ENCODE measurements at places on chromosomes 5 and 9.
A peak's percentile ranks its signal among the peaks of the same experiment; 100 is the strongest.

DNA sequence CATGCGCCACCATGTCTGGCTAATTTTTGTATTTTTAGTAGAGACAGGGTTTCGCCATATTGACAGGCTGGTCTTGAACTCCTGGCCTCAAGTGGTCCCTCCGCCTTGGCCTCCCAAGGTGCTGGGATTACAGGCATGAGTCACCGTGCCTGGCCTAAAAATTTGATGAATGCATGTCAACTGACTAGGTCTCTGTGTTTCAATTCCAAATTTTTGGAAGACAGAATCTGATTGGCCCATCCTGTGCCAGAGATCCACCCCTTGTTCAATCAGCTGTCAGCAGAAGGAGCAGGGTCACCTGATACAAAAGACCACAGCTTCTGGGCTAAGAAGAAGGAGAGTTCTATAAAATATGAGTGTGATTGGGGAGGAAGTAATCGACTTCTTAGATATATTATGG, 43.5 kb upstream of the COL15A1 start:
- DNase-seq = no peak

DNA sequence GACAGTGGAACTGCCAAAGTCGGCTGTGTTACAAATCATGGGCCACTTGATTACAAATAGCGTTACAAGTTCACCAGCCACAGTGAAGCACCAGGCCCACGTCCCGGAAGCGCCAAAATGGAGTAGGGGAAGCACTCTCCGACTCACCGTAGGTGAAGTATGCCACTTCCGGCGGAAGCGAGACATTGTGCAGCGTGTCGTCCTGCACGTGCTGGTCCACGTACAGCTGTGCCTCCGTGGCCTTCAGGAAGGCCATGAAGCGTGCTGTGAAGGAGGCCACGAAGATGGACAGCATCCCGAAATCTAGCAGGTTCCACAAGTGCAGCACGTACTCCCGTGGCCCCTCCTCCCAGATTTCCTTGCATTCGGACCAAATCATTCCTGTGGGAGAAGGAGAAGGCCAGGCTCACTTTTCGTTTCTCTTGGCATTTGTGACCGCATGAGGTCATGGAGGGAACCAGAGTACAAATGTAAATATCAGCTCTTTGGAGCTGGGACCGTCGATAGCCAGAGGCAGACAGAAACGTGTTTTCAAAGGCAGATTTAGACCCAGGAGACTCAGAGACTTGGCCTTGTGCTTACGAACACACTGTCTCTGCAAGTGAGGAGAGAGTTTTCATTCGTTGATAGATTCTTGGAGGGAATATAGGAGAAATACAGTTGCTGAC, 58.7 kb upstream of the SMIM32 start:
- no peak for DNase-seq

DNA sequence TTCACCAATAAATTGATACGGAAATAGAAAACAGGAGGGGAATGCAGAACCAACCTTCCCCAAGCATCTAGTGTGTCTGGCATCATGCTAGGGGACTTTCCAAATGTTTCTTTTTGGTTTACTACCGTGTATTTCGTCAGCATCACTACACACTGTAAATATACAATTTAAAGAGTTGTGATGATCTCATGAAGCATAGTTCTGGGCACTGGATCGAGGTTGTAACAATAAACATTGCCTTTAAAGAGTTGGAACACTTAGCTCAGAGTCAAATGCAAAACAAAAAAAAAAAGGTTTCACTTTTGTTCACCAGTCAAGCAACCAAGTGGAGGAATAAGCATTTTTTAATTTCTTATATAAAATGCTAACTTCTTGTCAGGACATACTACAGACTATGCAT, 2.9 kb upstream of the SCAI start:
- no peak for DNase-seq

DNA sequence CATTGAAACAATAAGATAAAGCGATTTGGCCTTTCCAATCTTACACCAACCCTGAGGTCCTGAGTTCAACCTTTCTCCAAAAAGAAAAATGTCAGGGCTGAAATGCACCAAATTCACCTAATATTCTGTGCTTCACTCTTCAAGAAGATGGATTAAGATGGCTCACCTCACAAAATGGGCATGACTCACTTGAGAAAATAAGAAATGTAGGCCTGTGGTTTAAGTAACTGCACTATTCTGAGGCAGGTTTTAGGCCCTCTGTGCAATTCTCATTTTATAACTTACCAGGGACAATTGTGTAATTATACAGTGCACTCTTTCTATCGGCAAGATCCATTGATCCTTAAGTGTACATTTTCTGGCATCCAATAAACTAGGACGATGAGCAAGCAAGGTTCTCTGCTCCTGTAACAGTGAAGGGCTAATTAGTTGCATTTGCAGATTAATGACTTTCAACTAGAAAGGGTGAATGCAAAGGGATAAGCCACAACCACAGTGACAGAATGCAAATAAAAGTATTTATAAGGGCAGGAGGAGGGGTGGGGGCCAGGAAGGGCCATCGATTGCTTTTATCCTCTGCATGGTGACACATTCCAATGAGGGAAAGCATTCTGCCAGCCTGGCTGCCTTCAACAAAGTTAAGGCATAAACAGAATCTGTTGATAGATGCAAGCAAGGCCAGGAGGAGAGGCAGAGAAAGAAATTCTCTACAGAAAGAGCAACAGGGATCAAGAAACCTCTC, 214.5 kb downstream of the CAAP1 start:
- DNase-seq = no peak

- no peak for DNase-seq
These were observed 36.2 kb downstream of the PCSK1 start for GRCh38 chr5:96396878-96397277.

GRCh38 chr9:129648092-129648763, 6.3 kb upstream of the ASB6 start:
- DNase-seq = no peak

DNA sequence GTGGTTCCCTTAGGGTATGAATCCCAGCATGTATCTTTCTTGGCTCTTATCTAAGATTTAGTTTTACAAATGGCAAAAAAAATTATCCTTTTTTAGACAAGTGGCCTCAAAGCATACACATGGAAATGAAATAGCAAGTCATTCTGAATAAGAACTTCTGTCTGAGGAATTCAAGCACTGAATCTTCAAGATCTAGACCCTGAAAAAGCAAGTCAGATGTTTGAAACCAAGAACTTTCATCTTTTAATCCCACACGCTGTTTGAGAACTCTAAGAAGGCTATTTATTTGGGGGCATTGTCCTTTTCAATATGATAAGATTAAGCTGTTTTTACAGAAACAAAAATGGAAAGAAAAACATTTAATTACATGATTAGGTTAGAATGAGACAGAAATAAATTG, 549.2 kb upstream of the CYLC2 start:
- no peak for DNase-seq

DNA sequence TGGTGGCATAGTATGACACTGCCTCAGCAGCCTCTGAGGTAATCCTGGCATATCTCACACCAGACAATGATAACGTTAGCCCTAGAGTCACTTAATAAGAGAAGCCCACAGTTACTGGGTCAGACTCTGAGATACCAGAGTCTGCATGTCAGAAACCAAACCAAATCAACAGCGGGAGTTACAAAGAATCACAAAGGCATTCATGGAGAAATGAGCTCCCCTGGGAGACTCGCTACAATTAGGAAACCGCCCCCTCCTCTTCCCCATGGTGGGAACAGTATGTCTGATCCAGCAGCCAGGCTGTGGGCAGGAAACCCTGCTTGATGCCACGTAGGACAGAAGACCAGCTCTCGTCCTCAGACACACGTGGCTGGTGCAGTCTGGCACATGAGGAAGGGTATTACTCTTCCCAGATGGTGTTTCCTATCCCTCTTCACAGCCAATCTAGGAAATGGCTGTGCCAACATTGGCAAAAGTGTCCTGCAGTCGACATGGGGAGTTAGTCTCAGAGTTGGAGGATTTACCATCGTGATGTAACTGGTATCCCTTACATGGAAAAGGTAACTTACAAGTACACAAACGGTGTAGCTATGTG, 485.4 kb downstream of the ZNF608 start:
- no peak for DNase-seq

- no peak for DNase-seq
These were observed 21.5 kb downstream of the CD74 start for GRCh38 chr5:150391064-150391834.

- DNase-seq = no peak
These were observed 42.9 kb downstream of the PHF2 start for GRCh38 chr9:93619272-93619775.

GRCh38 chr9:93677641-93678136, 101.3 kb downstream of the PHF2 start:
- no peak for DNase-seq

DNA sequence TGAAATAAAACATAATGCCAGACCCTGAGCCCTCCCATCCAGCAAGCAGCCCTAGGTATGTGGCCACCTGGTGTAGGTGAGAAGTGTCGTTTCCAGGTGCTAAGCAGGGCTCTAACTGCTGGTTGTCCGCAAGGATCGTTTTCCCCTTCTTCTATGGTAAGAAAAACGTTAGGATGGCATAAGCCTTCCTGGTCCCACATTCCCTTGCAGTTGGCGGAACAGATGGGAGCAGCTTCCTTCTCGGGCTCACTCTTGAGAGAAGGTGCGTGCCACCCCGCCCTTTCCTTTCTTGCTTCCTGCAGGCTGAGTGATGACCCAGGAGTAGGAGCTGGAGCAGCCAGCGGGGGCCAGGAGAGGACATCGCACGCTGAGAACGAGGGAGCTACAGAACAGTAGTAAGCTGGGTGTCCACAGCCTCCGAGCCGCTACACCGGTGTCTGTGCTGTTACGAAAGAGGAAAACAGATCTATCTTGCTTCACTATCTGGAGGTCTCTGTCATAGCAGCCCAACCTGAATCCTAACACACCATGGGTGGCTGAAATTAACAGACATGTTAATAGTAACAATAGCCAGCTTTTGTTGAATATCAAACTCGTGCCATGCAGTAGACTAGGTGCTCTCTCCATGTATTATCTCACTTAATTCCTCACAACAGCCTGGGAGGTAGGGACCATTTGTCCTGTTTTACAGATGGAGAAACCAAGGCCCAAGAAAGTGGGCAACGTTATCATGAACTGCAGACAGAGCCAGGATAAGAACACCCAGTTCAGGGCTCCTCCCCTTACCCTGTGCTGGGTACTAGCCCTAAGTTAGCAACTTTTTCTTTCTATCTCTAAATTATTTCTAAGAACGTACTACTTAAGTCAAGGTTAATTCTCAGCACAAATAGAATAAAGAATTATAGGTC, 139.8 kb downstream of the COL23A1 start:
- DNase-seq = no peak

DNA sequence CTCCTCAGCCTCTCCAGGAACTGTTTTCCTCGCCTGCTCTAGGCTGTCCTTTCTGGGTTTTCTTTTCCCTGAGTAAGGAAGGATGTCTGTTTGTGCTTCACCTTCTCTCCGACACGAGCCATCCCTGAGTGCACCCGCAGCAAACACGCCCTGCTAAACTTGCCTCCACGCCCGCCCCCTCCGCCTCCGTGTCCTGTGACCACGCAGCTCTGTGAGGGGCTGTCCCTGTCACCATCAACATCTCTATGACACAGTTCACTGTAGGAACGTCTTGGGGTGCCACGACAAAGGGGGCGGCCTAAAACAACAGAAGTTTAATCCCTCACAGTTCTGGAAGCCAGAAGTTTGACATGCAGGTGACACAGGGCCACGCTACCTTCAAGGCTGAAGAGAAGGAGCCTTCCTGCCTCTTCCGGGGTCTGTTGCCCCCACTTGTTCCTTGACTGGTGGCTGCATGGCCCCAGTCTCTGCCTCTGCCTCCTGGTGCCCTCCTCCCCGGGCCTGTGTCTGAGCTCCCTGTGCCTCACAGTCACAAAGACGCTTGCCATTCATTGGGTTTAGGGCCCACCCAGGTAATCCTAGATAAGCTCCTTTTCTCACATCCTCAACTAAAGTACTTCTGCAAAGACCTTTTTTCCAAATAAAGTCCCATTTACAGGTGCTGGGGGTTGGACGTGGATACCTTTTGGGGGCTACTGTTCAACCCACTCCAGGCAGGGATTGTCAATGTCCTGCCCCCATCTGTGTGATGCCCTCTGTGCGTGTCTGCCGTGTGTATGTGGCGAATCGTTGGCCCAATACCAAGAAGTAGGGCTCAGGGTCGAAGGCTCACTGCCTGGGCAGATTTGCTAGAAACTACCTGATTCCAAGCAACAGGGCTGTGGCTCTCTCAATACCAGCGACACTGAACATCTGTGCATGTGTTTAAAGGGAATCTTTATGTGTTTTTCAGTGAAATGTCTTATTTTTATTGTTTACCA, 39.7 kb downstream of the IRX2 start:
- no peak for DNase-seq

- no peak for DNase-seq
These were observed 538.8 kb upstream of the ZNF462 start for GRCh38 chr9:106324053-106324585.

- DNase-seq = no peak
These were observed 762.8 kb upstream of the NUDT12 start for GRCh38 chr5:104325356-104325755.

DNA sequence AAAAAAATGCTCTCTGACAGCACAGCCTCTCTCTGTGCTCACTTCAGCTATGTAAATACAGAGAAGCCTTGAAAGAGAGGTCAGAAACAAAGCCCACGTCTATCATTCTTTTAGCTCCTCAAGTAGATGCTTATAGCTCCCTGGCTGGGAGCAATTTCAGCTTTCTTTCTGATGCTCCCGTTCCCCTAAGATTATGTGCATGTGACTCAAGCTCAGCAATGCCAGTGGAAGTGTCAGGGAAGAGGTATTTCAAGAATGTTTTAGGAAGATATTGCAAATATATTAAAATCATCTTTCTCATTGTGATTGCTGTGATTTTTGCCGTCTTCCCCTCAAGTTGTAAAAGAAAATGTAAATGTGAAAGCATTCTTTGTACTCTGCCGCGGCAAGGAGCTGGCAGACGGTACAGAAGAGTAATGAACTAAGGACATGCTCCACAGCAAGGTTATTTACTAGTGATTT, 1353.7 kb upstream of the ACO1 start:
- DNase-seq = no peak

DNA sequence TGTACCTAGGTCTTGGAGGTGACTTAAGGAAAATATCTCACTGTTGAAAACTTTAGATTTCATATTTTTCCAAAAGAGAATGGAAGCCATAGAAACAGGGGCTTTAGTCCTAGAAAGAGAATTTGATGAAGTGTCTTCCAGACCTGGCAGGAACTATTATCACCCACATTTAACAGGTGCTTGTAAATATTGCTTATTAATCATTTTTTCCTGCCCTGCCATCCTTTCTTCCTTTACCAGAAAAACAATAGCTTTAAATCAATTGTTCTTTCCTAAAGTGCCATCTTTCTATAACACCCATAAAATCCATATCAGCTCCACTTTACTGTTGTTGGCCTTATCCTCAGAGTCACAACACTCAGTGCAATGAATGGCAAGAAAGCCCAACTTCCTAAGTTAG, 350.9 kb downstream of the YTHDC2 start:
- DNase-seq = no peak

- no peak for DNase-seq
These were observed 23.9 kb downstream of the SRP19 start for GRCh38 chr5:112885001-112885400.

- DNase-seq = peak; percentile 29
These were observed 13.0 kb downstream of the STOM start for GRCh38 chr9:121357011-121357410.

- DNase-seq = no peak
These were observed 74.7 kb upstream of the SPIN1 start for GRCh38 chr9:88313364-88314220.

- DNase-seq = no peak
These were observed 49.3 kb upstream of the HK3 start for GRCh38 chr5:176948458-176948857.
